ENCODE measurements at places on chromosomes 6 and 20.

DNA sequence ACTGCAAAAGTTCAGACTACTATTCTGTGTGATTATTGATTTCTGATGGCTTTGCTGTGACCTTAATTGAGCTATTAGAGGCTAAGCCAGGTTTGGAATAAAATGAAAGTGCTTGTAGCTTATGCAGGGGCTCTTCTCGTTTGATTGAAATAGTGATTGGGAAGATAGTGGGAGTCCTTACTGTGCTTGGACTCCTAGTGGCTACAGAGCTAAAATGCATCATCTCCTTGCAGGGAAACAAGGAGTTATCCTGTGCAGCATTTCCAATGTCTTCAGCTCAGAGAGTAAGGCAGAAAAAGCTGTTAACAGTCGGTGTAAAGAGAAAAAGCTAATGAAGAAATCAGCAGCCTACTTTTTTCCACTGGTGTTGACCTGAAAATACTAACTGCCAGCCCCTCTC lies 173.5 kb downstream of the SLC35F1 start:
- no peak for DNase-seq

- DNase-seq, result no peak
These were observed 107.8 kb upstream of the ESR1 start for GRCh38 chr6:151699719-151700118.

DNA sequence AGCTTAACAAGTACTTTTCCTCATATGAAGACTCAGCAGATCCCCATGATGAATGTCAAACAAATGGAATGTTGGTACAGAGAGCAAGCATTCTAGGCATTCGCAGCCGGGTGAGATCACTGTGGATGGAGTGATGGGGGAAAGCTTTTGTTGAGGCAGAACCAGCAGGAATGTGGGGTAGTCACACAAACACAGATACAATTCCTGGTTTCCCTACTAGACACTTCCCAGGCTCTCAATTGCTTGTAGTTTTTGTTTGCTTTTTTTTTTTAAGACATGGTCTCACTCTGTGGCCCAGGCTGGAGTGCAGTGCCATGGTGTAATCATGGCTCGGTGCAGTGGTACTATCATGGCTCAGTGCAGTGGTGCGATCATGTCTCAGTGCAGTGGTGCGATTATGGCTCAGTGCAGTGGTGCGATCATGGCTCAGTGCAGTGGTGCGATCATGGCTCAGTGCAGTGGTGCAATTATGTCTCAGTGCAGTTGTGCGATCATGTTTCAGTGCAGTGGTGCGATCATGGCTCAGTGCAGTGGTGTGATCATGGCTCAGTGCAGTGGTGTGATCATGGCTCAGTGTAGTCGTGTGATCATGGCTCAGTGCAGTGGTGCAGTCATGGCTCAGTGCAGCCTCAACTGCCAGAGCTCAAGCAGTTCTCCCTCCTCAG lies 15.4 kb upstream of the IER3 start:
- DNase-seq, result no peak

DNA sequence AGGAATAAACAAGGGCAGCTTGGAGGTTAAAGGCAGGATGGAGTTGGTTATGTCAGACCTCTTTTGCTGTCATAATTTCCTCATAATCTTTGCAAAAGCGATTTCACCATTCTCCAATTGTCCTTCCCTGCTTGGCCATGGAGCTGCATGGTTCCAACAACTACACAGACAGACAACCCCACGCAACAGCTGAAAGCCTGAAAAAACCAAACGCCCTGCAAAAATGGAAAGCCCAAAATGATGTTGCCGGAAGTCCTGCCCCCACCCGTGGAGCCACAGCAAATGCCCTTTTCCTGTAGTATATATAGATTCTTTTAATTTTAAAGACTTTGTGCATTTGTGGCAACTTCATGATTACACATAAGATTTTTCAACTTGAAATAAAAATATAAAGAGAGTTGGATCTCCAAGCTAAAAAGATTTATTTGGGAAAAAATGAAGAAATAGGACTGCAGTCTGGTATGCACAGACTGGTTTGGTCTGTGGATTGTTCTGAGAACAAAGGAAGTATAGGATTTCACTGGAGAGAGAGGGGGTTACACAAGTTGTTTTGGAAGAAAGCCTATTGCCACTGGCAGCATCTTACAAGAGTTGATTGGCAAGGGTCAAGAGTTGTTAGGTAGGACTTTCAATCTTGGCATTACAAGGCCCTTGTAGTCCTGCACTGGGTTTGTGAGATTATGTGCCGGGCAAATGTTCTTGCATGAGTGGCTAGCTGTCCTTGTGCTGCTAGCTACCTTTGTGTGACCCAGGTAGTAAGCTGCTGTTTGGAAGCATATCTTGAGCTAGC lies 190.0 kb downstream of the C6orf118 start:
- no peak for DNase-seq

DNA sequence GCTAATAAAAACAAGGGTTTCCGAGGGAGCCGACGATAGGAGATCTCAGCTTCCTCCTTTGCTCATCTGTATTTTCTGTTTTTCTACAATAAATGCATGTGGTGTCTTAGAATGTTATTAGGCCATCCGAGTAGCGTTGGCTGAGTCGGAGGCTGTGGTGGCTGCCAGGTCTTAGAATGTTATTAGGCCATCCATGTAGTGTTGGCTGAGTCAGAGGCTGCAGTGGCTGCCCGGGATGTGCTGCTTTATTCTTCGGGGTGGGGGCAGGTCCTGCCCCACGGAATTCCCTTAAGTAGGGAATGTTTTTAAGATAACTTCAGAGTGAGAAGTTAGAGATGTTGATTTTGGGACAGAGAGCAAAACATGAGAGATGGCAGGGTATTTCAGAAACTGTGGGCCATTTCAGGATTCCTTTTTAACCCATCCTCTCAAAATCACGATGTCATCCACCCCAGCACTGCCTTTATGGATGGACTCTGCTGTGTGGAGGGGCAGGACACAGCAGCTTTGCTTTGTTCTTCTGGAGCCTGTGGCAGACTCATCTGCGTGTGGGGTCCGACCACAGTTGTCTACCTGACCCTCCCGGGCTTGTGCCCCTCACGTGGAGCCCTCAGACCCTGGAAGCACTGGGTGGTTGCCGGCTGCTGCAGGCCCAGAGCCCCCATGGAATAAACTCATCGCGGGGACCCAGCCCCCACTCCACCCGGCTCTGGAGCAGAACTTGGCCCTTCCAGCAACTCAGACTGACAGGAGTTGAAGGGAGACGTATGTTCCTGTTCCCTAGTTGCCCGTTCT lies 20.4 kb downstream of the OSBPL2 start:
- no peak for DNase-seq
